ENCODE measurements at places on chromosomes 11 and 22. TPM values are rescaled to one million over a fixed set of nuclear protein-coding genes. Genes with fewer than 3 reads are reported as not detected.

The VWCE gene
- 3.3 TPM for total RNA-seq

The APOA5 gene
- not detected for total RNA-seq

The ANGPTL5 gene
- not detected for total RNA-seq

The OR51B2 gene
- total RNA-seq: not detected

The KRTAP5-11 gene
- not detected for total RNA-seq

The TSPAN4 gene
- 102 TPM for total RNA-seq

The OR5B2 gene
- not detected for total RNA-seq

The OVCH2 gene
- total RNA-seq: not detected

The OR2AG2 gene
- 0.08 TPM for total RNA-seq

The DERL3 gene
- total RNA-seq: 0.23 TPM

The OR10D3 gene
- not detected for total RNA-seq

The APOA4 gene
- not detected for total RNA-seq

The BTBD10 gene
- total RNA-seq: 89.0 TPM

The TREH gene
- total RNA-seq: 0.08 TPM

The ZP1 gene
- 0.12 TPM for total RNA-seq

The SDHD gene
- total RNA-seq: 158 TPM

The F2 gene
- not detected for total RNA-seq

The ZC3H7B gene
- 39.3 TPM for total RNA-seq

The FXYD2 gene
- not detected for total RNA-seq

The SLCO2B1 gene
- under 0.01 TPM for total RNA-seq

The B3GAT1 gene
- total RNA-seq: not detected

The GAS2 gene
- total RNA-seq: 0.68 TPM

The CRYAB gene
- 40.8 TPM for total RNA-seq

The BDNF gene
- 1.2 TPM for total RNA-seq

The OR52H1 gene
- total RNA-seq: 0.38 TPM

The POU2AF1 gene
- not detected for total RNA-seq

The PNPLA3 gene
- 2.4 TPM for total RNA-seq

The OR52A1 gene
- total RNA-seq: not detected

The SCT gene
- total RNA-seq: not detected

The RAB39A gene
- total RNA-seq: not detected

The TYMP gene
- 18.0 TPM for total RNA-seq

The SLC22A9 gene
- not detected for total RNA-seq

The SC5D gene
- total RNA-seq: 17.9 TPM

The PAAF1 gene
- 6.7 TPM for total RNA-seq

The MS4A4A gene
- total RNA-seq: not detected

The RAG2 gene
- not detected for total RNA-seq

The OR10A2 gene
- total RNA-seq: not detected

The DEUP1 gene
- total RNA-seq: not detected

The NPTXR gene
- 0.60 TPM for total RNA-seq

The CNTN5 gene
- not detected for total RNA-seq

The SPI1 gene
- not detected for total RNA-seq

The SLC25A18 gene
- not detected for total RNA-seq

The PDE3B gene
- total RNA-seq: 0.35 TPM

The IGSF9B gene
- under 0.01 TPM for total RNA-seq

The LRRN4CL gene
- 0.45 TPM for total RNA-seq

Data from smooth muscle cell of the coronary artery (primary cell).